ENCODE measurements at places on chromosomes 11 and 22.

DNA sequence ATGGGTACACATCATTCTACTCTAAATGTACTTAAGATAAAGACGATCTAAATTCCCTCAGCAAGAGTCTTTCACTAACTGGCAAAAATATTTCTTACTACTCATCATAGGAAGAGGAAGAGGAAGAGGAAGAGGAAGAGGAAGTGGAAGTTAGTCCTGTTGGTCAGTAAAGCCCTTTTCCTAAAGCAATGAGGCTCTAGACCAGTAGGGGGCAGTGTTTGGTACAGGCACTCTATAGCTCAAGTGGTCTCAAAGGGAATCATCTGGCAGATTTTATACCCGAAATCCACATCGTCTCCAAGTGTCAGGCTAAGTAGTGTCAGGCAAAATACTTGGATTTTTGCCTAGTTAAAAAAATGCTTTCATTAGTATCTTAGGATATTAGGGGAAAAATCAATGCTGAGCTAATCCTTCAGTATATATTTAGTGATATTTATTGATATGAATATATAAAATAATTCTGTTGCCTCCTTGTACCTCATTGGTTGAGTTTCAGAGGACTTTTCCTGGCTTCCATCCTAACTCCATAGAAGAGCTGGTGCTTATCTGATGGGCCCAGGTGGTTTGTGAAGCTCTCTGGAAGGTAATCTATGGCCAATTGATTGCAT, 7.7 kb downstream of the BLID start:
- no peak for DNase-seq

DNA sequence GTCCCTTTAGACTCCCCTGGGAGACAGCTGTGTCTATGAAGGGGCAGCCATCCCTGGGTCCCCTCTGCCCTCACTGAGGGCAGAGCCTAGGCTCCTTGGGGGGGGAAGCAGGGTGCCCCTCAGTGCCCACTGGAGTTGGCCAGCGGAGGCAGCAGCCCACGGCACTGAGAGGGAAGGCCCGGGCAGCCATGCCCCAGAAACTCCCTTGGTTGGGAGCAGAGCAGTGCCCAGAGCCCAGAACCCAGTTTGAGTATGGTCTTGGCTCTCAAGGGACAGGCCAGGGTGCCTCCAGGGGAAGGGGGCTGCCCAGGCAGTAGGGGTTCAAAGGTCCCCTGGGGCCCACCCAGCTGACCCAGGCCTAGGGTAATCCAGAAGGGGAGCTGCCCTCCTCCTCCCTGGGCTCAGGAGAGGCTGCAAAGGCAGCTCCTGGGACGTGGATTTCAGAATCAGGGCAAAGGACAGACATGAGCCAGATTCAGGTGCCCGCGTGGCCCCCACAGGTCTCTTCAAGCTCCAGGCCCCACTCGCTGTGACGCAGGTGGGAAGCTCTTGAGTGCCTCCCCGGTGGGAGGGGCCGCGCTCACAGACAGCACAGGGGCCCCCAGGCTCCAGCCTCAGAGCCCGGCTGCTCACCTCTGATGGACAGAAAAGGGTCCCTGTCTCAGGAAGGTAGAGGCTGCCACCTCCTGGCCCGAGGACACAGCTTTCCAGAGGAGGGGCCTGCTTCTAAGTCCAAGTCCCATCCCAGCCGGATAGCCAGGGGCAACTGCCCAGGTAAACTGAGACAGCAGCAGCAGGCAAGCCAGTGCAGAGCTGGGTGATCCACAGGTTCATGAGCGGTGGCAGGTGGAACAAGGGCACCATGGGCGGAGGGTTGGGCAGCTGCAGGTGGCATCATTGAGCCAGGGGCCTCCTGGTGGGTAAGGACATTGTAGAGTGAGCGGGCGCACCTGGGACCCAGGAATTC, 2.6 kb downstream of the C11orf21 start:
- no peak for DNase-seq

- DNase-seq = no peak
These were observed 8.5 kb downstream of the CRYBB1 start for GRCh38 chr22:26609287-26609686.

- no peak for DNase-seq
These were observed 56.9 kb downstream of the AMOTL1 start for GRCh38 chr11:94825031-94825430.

DNA sequence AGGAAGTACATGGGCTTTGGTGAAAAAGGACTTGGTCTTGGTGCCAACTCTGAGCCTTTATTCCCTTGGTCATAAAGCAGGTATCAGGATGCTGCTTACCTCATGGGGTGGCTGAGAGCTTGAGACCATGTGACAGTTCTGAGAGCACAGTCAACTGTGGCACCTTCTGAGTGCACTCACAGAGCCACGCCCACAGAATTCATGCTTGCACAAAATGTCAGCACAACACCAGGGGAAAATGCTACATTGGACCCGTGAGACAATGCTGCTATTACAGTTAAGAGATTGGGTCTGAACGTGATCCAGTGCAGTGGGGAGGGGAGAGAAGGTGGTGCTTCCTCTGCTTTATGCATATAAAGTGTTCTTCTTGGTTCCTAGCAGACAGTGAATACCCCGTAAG, 79.5 kb upstream of the SPON1 start:
- no peak for DNase-seq

DNA sequence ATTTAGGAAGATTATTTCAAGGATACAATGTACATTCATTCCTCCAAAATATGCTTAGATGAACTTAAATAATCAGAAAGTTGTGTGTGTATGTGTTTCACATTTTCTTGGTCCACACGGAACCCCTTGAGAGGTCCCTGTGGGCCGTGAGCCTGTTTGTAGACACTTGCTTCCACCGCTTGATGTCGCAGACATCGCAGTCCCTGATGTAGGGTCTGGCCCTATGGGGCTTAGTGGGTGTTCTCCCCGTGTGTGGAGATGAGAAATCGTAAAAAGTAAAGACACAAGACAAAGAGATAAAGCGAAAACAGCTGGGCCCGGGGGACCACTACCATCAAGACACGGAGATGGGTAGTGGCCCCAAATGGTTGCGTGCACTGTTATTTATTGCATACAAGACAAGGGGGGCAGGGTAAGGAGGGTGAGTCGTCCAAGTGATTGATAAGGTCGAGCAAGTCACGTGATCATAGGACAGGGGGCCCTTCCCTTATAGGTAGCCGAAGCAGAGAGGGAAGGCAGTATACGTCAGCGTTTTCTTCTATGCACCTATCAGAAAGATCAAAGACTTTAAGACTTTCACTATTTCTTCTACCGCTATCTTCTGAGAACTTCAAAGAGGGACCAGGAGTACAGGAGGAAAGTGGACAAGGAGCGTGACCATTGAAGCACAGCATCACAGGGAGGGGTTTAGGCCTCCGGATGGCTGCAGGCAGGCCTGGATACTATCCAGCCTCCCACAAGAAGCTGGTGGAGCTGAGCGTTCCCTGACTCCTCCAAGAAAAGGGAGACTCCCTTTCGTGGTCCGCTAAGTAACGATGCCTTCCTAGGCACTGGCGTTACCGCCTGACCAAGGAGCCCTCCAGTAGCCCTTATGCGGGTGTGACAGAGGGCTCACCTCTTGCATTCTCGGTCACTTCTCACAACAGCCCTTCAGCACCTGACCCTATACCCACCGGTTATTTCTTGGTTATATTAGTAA, 1.2 kb upstream of the APOBEC3C start:
- no peak for DNase-seq

GRCh38 chr11:78350091-78350645, 67.5 kb downstream of the GAB2 start:
- DNase-seq = no peak

DNA sequence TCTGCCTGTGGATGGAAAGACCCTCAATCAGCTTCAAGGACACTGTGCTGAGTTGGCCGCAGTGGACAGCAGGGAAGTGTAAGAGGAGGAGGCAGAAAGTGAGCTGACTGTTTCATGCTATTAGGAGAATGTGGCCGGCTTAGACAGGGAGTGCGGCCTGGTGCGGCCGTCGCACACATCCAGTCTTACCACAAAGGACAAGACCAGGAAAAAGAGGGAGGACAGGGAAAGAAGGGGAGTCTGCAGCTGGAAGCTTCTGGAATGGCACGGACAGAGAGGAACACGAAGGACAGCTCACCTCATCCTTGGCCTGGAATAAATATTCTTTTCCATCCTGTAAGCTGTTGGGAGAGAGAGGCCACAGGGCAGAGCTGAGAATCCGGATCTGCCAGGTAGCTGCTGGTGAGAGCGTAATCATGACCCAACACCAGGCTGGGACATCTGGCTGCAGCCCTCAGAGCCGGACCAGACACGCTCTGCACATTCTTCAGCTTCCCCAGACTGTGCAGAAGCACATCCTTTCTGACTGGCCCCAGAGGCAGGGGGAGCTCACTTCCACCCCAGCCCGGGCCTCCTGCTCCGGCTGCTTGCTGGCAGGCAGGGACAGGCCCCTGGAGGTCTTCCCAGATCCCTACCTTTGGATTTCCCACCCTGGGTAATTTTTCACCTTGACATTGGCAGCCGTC, 8.6 kb upstream of the RBM4B start:
- no peak for DNase-seq

DNA sequence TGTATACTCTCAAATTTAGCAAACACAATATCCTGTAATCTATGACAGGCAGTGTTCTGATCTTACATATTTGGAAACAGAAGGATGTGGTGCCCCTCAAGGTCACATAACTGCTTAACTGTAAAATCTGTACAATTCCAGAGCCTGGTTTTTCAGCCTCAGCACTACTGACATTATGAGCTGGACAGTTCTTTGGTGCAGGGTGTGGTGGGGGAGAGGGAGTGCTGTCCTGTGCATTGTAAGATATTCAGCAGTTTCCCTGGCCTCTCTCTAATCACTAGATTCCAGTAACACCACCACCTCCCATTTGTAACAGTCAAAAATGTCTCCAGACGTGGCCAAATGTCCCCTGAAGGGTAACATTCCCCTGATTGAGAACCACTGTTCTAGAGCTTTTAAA, 1.8 kb upstream of the OR5B21 start:
- no peak for DNase-seq

GRCh38 chr11:126384449-126385070, 29.1 kb downstream of the ST3GAL4 start:
- DNase-seq = no peak

DNA sequence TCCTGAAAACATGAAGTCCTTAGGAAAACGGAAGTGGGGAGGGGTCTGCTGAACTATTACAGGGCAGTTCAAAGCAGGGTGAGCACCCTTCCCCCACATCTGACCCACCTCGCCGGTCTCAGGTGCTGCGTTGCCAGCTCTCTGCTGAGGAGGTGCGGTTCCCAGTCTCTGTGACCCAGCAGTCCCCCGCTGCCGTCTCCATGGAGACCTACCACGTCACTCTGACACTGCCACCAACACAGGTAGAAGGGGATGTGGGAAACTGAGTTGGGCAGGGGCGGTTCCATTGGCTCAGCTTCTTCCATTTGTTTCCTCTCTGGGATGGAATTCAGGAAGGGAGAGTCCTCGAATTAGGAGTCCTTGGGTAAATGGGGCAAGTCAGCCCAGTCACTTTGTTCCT, 3.3 kb downstream of the C2CD2L start:
- DNase-seq = no peak

DNA sequence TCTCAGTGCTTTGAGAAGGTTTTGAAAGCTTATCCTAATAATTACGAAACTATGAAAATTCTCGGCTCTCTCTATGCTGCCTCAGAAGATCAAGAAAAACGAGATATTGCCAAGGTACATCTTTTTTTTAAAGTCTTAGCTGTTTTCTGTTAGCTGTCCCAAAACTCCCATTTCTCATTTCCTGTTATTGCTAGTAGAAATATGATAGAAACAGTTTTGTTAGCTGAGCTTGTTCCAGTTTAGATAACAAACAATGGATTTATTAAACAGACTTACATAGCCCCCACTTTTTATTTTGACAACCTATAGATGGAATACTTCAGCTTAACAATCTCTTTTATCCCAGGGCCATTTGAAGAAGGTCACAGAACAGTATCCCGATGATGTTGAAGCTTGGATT, 12.7 kb downstream of the CTR9 start:
- DNase-seq = no peak

GRCh38 chr11:2763984-2764383, 64.2 kb upstream of the KCNQ1OT1 start:
- no peak for DNase-seq

DNA sequence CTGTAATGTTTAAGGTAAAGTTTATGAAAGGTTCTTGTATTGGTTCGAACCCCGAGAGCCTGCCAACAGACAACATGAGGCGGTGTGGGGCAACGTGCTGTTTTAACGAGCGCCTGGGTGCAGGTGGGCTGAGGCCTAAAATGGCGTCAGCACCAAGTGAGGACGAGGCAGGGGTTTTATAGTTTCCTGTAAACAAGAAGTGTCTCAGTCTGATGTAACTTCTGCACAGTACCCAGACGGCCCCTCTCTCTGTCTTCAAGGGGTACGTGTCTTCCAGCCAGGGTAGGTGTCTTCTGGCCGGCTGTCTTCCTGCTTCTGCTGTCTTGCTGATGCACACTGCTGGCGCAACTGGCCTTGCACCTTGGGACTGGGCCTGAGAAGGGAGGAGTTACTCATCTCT, 2.7 kb downstream of the PPFIBP2 start:
- no peak for DNase-seq

DNA sequence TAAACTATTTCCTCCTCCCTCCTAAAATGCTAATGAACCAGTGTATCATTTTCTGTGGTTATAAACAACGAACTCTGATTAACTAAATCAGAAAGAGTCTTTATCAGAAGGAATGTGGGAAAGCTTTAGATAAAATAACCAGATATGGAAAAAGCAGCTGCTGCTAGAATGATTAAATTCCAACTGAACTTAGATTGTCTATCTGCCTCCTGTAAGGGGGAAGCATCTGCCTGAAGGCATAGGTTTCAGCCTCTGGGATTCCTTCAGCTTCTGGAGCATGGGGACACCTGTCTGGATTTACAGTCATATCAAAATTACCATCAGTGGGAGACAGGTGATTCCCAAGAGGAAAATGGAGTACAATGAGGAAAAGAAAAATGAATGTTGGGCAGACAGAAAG, 1095.5 kb upstream of the CCDC90B start:
- DNase-seq = no peak

DNA sequence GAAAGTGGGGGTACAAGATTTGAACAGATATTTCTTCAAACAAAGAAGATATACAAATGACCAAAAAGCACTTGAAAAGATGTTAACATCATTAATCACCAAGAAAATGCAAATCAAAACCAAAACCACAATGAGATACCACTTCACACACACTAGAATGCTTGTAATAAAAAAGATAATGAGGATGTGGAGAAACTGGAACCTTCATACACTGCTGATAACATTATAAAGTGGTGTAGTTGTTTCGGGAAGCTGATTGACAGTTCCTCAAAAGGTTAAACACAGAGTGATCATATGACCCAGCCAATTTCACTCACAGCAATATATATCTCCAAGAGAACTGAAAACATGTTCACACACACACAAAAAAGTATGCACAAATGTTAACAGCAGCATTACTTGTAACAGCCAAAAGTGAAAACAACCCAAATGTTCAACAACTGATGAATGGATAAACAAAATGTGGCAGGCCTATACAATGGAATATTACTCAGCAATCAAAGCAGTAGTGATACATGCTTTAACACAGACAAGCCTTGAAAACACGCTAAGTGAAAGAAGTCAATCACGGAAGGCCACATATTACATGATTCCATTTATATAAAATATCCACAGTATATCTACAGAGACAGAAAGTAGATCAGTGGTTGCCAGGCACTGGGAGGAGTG, 15.1 kb downstream of the PITPNB start:
- DNase-seq = no peak

- DNase-seq = no peak
These were observed 87.8 kb downstream of the FEZ1 start for GRCh38 chr11:125408311-125408711.

- no peak for DNase-seq
These were observed 149.6 kb downstream of the CRYBB2 start for GRCh38 chr22:25369041-25369440.

- DNase-seq = no peak
These were observed 357.1 kb downstream of the SHANK2 start for GRCh38 chr11:70895366-70895670.

GRCh38 chr22:31229402-31230079, 17.4 kb downstream of the LIMK2 start:
- no peak for DNase-seq
